ENCODE measurements at places on chromosomes 7 and 10.

- no peak for DNase-seq
These were observed 1.6 kb upstream of the PRF1 start for GRCh38 chr10:70604106-70604505.

GRCh38 chr7:122364761-122365280 is 60.3 kb upstream of the FEZF1 start:
- no peak for DNase-seq

DNA sequence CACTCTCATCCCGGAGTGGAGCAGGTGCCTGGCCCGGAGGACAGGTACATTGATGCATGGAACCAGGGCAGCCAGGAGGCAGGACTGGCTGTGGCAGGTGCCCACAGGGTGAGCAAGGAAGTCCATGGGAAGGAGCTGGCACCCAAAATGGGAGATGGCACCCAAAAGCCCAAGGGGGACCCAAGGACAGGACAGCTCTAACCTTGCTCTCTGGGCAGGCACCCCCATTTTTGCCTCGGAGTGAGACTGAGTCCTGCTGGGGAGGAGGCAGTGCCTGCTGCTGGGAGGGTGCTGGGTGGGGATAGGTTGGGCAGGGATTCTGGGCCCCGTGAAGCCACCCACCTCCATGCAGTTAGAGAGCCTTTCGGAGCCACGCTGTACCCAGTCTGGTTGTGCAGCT is 234.5 kb downstream of the TCERG1L start:
- DNase-seq = no peak

DNA sequence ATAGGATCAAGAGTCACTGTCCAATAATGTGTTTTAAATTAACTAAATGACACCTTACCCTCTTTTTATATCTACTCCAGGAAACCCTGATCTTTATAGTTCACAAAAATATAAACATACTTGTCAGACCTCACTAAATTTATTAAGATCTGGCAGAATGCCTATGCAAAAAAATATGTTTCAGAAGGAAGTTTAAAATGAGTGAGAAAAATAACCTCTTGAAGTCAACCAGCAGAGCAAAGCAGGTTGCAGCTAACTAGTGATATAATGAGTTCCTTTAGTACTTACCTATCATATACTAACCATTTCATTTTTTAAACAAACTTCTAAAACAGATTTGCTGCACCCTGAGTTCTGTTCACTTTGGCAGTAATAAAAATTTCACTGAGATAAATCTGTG is 14.0 kb upstream of the HGF start:
- no peak for DNase-seq

All from activated CD4-positive, CD25-positive, alpha-beta regulatory T cell (primary cell).